ENCODE measurements at places on chromosomes 5 and 9.

- peak; percentile 66 for DNase-seq
Observed at GRCh38 chr9:81789721-81790120, 100.4 kb upstream of the TLE1 start.

DNA sequence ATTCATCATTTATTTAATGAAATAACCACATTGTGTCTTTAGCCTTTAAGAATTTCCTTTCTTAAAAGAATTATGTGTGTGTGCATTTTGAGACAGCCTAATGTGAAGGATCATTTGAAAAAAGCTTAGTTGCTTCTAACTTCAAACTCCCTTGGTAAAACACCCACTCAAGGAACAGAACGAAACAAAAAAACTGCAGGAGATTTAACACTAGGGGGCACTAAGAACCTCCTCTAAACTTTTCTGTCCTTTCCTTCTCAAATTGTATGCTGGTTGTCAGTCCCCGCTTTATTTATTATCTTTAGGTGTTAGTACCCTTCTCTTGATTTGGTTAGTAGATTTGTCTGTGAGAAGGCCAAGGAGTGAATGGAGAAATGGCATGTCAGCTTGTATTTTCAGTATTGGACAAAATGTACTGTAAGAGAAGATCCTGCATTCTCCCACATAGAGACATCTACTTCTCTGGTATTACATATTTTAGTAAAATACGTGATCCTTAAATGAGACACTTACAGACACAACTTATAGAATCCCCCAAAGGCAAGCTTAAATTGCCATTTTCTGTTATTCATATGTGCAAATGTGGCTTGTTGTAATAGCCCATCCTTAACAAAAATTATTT lies 229.7 kb downstream of the MRPS30 start:
- peak; percentile 2 for DNase-seq

DNA sequence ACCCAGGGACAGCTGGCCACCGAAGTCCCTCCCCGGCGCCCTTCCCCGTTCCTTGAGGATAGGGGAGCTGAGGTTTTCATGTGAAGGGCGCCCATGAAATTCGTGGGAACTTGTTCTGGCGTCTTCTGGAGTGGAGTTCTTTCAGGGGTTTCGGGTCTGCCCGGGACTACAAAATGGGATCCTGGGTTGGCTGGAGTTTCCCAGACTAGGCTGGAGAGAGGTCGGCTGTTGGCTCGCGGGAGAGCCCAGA lies 3.6 kb upstream of the RGMB start:
- no peak for DNase-seq

GRCh38 chr5:112355058-112355685 lies 63.9 kb downstream of the EPB41L4A start:
- DNase-seq: no peak

DNA sequence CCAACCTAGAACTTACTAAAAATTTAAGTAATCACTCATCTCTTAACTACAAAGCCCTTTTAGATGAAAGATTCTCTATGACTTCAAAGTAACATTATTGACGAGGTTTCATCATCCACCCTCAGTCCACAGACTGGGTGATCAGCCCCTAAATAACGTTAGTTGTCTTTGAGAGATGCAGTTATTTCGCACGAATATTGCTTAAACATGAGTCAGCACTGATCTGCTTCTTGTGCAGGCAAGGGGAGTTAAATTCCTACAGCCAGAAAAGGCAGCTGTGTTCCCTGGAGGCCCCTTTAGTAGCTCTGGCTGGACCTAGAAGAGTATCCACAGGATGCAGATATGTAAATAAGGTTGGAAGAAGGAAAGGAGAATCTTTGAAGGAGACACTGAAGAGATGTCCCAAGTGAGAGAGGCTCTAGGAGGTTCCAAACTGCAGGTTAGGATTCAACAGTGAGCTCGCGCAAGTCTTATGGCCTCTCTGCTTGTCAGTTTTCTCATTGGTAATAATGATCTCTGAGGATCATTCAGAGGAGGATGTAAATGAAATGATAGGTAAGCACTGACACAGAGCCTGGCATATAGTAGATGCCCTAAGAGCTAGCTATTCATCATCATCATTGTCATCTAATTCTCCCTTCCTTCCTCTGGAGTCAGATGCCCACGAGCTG lies 122.2 kb upstream of the MAN2A1 start:
- DNase-seq: peak; percentile 67

DNA sequence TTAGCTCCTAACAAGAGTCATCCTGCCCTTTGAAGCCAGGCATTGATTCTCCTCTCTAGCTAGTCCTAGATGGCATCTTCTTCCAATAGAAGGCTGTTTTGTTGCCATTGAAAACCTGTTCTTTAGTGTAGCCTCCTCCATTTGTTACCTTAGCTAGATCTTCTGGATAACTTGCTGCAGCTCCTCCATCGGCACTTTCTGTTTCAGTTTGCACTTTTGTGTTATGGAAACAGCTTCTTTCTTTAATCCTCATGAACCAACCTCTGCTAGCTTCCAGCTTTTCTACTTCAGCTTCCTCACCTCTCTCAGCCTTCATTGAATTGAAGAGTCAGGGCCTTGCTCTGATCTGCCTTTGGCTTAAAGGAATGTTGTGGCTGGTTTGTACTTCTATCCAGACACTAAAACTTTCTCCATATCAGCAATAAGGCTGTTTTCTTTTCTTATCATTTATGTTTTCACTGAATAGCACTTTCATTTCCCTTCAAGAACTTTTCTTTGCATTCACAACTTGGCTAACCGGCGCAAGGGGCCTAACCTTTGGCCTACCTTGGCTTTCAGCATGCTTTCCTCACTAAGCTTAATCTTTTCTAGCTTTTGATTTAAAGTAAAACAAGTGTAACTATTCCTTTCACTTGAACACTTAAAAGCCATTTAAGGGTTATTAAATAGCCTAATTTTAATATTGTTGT lies 166.5 kb upstream of the SLC12A2 start:
- no peak for DNase-seq

DNA sequence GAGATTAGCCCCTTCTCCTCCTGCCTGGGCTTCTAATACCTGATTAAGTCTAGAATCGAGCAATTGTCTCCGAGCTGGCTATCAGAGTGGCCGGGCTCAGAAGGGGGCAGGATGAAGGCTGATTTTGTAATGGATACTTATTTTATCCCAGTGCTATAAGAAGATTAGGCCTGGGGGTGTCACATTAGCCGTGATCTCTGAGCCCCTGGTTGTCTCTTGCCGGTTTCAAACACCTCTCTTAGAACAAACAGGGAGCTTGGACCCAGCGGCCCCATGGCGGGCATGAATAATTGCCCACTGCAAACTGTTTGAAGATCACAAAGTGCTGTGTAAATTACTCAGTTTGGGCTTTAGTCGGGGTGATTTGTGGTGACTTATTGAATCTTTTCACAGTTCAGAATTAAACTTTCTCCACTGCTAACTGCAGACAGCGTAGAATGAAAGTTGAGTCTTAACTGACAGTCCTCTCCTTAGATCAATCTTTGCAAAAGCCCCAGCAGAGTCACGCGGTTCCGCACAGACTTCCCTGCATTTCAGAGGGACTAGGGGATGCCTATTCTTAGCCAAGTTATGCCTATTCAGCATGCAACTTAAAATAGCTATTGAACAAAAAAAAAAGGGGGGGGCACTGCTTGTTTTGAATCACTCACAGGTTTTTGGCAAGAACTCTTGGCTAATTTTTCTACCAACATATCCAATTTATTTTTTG lies 200.6 kb upstream of the IRX1 start:
- DNase-seq: no peak

- DNase-seq: no peak
Observed at GRCh38 chr9:107972346-107972745, 482.8 kb upstream of the KLF4 start.

DNA sequence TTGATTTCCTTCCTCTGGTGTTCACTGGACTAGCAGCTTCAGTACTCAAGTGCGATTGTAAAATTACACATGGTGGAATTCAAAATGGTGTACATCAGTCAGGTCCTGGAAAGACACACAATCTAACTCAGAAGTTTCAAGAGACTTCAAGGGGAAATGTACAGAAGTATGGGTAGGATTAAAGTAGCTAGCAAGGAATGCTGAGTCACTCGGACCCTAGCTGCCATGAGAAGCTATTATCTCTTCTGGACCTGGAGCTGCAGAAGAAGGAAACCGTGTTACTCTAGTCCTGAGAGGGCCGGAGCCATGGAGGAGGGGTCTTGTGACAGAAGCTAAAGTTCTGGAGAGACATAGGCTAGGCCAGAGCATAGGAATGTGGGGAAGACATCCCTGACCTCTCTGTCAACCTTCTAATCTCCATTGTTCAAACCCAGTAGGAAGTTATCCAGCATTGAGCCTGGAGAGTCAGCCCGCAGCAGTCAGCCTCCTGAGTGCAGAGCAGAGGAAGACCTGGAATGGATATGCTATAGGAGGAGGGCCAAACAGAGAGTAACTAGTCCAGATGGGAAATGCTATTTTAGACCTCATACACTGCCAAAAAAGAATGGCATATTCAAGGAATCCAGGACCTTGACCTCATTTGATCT lies 84.3 kb downstream of the GHR start:
- DNase-seq: no peak

- no peak for DNase-seq
Observed at GRCh38 chr5:179239256-179240135, 105.8 kb downstream of the ADAMTS2 start.

DNA sequence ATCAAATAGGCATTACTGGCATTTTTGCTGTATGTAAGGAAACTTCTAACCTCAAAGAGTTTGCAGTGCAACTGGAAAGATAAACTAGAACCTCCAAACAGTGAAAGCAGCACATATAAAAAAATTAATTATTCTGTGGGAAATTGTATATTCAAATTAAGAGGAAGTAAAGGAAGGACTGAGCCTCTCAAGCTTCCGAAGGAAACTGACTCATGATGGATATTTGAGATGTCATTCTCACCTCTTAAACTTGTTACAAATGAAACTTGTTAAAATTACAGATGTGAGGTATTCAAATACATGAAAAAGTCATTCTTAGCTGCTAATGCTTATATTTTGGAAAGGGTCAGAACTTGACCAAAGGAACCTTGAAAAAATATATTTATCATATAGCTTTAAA lies 538.7 kb downstream of the PDE4D start:
- DNase-seq: no peak

GRCh38 chr5:171506951-171507350 lies 87.5 kb downstream of the FGF18 start:
- no peak for DNase-seq

DNA sequence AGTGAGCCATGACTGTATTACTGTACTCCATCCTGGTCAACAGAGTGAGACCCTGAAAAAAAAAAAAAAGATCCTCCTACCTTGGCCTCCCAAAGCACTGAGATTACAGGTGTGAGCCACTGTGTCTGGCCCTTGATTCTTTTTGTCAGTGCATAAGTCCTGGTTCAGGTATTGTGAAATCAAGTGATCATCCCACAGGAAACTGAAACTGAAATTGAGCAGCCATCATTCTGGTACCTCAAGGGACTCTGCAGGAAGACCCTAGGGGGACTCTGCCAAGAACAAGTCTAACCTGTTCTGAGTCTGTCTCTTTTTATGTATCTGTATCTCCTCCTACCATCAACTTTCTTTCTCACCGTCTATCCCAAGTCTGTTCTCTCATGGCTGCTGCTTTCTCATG lies 1.9 kb upstream of the DCAF10 start:
- DNase-seq: no peak

- DNase-seq: peak; percentile 0
Observed at GRCh38 chr9:31702957-31703356, 681.5 kb upstream of the ACO1 start.

- no peak for DNase-seq
Observed at GRCh38 chr5:102222772-102223171, 73.3 kb downstream of the SLCO4C1 start.

DNA sequence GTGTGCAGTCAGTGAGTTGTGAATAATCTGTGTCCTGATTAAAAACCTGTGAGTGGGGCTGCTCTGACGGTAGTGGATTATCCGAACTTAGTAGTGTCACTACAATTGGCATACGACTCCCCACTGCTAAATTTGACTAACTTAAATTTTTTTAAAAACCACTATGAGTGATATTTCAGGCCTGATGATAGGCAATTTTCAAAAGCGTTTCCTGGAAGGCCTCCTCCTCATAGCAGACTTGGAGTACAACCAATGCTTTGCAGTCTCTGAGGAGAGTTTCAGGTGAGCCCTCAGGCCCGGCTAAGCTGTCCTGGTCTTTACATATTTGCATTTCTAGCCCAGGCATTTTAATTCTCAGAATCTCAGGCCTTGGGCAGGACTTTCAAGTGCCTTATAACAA lies 10.8 kb downstream of the BTNL8 start:
- no peak for DNase-seq

- DNase-seq: peak; percentile 33
Observed at GRCh38 chr9:98775831-98776441, 20.4 kb downstream of the ANKS6 start.

DNA sequence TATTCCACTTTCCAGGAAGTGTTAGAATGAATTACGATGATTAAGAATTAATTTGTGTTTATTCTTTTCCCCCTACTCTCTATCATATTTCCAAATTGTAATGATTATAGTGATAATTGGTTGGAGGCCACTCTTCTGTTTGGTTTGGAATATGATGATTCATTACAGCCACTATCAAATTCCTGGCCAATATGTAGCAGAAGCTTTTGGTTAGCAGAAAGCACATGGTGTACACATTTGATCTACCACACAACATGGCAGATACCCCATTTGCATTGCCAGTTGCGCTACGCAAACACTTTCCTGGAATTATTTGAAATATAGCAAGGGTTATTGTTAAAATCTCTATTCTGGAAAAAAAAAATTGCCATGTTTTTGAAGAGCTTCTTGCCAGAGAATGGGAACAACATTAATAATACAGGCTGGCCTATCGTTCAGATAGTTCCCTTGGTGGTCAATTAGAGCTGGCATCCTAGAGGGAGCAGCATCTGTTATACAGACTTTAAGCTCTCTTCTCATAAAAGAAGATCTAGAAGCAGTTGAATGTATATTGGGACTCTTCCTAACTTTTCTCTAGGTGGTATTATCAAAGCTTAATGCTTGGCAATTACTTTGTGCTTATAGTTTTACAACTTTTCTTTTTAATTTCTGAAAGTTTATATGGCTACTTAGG lies 455.0 kb upstream of the ACTBL2 start:
- DNase-seq: peak; percentile 22

- no peak for DNase-seq
Observed at GRCh38 chr5:118321081-118321480, 667.3 kb downstream of the DTWD2 start.

GRCh38 chr9:134474055-134474370 lies 147.8 kb downstream of the RXRA start:
- no peak for DNase-seq

- DNase-seq: no peak
Observed at GRCh38 chr5:157956271-157956885, 97.4 kb upstream of the CLINT1 start.

DNA sequence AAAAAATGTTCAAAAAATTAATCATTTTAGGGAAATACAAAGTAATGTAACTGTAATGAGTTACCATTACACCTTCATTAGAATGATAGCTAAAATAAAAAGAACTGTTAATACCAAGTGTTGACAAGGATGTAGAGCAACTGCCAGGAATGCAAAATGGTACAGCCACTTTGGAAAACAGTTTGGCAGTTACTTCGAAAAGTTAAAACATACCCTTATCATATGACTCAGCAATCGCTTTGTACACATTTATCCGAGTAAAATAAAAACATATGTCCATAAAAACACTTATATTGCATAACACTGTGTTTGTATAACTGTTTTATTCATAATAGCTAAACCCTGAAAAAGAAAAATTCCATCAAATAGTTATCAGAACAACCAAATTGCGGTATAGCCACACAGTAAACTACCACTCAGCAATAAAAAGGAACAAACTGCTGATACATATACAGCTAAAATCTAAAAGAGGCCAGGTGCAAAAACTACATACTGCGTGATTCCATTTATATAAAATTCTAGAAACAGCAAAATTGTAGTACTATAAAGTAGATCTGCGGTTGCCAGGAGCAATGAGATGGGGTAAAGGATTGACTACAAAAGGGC lies 61.7 kb downstream of the RFX3 start:
- DNase-seq: peak; percentile 28

- no peak for DNase-seq
Observed at GRCh38 chr9:70036641-70037040, 7.0 kb upstream of the MAMDC2 start.

Data from fibroblast of skin of left quadriceps (primary cell).